Stimulated activated CD8-positive, alpha-beta memory T cell treated with anti-CD3 and anti-CD28 coated beads, Interleukin-15, amount 100 ng/mL, for 48 hours (primary cell): ENCODE measurements at places on chromosomes 12 and 14.
A peak's percentile ranks its signal among the peaks of the same experiment; 100 is the strongest.

GRCh38 chr14:75442166-75442565 is 14.3 kb downstream of the JDP2 start:
- DNase-seq = no peak

DNA sequence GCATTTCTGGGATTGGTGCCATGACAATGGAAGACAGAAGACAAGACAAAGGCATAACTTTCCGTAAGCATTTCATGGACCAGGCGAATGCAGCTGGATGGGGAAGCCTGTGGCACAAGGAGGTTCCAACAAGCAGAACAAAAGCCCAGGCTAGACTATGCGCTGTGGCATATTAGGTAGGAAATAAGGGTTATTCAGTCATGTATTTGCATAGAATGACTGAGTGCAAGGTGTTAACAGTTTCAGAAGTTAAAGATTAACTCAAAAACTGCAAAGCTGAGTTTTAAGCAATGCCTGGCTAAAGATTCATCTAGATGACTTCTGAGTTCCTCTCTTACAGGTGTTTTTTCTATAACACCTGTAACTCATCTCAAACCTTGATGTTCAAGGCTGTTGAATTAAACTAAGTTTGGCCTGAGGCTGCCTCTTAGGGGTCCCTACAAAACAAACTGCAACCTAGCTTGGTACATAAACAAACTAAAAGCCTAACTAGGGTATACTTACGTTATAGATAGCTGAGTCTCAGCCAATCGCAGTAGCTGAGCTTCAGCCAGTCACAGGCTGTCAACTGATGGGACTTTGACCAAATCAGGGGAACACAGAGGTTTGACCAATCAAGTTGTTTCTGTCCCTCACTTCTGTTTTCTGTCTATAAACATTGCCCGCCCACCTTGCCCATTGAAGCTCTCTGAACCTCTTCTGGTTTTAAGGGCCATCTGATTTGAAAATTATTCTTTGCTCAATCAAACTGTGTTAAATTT is 52.2 kb upstream of the PLBD1 start:
- no peak for DNase-seq

DNA sequence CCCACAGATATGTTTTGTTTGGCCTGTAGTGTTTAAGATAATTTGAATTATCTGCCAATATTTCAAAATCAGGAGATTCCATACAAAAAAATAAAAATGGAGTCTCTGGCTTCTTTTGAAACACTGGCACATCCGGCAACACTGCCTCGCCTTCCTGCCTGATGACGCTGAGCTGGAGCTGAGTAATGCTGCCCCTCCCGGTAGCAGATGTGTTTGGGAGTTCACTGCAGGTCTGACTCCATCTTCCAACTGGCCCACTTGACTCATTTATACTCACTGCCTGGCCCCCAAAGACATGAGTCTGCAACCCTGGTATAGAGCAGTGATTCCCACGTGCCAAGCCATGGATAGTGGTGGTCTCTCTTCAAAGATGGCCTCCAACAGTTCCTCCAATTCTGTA is 7.4 kb downstream of the CIT start:
- DNase-seq = no peak

GRCh38 chr14:69152181-69152901 is 578 bp downstream of the DCAF5 start:
- no peak for DNase-seq

GRCh38 chr12:30996255-30996654 is 69.7 kb downstream of the TSPAN11 start:
- DNase-seq = no peak

- no peak for DNase-seq
Measured at GRCh38 chr12:70885956-70886355, 34.6 kb downstream of the PTPRR start.

DNA sequence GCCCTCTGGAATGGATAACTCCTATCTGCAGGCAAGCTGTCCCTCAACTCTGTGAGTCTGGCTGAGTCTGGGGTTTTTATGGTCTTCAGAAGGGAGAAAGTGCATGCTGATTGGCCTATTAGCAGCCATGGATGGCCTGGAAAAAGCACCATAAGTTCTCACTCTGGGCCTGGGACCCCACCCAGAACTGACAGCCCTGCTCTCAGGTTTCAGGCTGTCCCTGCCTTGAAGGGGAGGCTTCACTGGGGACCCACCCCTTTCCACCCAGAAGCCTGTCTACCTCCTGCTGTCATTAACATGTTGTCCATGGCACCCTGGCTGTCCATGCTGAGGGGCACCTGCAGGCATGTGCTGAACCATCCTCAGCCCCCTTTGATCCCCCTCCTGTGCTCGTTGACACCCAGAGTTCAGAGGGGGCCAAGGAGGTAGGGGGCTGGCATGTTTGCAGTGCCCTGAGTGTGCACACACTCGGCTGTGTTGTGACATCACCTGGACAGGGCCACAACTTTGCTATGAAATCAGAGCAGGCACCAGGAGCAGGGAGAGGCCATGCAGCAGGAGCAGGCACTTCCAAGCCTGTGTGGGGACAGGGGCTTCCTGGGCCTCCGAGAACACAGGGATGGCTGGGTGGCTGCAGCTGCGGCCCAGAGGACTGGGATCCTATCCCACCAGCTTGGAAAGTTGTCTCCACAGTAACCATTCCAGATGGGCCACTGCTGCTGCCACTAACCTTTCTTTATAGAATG is 84.7 kb downstream of the ACSS3 start:
- DNase-seq = no peak

- no peak for DNase-seq
Measured at GRCh38 chr12:79844693-79845092, 90.2 kb downstream of the PPP1R12A start.

DNA sequence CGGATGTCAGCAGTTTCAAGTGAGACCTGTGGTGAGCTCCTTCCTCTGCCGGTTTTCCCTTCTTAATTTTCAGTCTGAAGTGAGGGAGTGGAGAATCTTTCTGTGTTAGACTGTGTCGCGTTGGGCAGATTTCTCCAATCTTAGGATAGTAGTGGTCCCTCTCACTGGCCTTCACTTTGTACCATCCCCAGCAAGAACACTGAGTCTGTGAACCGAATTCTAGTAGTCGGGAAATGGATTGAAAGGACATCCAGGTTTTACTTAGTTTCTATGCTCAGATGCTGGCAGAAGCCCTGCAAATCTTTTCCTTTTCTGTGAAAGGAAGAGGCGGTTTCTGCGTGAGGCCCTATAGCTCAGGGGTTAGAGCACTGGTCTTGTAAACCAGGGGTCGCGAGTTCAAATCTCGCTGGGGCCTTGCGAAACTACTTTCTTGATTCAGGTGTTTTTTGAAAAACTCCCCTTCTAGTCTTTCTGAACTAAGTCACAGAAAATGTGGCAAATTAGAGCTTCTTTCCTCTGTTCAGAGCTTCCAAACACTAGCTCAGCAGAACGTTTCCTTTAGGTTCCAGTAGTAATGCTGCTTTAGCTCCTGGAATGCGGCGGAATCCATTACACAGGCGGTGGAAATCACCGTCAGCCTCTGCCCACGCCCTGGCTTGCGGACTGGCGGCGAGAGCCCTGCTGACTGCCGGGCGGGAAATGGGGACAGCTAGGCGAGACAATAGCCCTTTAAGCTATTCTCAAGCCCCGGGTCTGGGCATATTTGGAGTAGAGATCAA is 2.8 kb upstream of the RNASE4 start:
- peak; percentile 79 for DNase-seq

DNA sequence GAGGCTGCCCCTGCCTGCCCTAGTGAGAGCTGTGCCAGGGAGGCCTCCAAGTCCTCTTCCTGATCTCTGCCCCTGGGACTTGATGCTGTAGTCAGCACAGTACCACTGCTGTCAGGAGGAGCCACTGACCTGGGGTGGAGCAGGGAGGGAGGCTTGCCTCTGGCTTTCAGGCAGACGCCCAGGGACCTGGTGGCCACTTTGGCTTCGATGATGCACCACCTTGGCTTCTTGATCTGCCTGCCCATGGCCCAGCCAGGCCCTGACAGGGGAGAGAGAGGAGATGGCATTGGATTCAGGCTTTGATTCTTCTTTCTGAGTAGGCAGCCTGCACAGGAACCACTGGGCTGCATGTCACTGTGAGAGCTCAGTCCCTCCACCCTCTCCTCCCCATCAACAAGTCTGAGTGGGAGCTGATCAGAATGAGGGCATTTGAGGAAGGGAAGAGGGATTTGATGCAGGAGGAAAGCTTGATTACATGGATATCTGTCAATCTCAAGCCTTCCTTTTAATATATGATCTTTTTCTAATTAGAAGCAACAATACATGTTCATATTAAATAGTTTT is 24.7 kb downstream of the TMEM63C start:
- no peak for DNase-seq

DNA sequence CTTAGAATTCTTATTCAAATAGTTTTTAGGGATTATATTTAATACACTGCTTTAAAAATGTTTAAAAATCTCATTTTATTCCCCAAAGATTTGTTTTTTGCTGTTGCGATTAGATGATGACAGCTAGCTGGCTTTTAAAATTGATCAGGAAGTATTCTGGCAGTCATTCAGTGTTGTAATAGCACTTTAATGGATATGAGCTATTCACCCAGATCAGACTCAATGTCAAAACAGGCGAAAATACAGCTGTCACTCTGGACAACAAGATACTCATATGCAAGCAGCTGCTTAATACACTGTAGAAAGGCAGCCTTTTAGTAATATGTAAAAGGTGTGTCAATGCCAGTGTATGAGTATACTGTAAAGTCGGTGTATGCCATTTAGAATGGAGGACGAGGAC is 91.7 kb downstream of the NPAS3 start:
- DNase-seq = no peak

DNA sequence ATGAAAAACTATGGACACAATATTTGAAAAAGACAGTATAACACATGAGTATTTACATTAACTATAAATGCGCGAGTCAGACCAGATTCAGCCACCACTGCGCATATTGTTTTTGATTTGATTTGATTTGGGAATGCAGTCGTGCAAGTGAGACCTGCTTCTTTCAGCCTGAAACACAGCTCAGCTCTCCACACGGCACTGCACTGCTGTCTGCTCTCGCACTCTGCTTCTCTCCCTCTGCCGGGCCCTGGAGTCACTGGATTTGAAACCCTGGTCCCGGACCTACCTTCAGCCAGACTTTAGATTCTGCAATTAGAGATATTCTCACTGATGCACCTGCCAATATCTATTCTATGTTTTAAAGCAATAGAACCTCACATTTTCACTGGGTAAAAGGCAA is 143.9 kb upstream of the TMEM132C start:
- DNase-seq = no peak
